ENCODE measurements at places on chromosomes 7 and 10.
A peak's percentile ranks its signal among the peaks of the same experiment; 100 is the strongest.

DNA sequence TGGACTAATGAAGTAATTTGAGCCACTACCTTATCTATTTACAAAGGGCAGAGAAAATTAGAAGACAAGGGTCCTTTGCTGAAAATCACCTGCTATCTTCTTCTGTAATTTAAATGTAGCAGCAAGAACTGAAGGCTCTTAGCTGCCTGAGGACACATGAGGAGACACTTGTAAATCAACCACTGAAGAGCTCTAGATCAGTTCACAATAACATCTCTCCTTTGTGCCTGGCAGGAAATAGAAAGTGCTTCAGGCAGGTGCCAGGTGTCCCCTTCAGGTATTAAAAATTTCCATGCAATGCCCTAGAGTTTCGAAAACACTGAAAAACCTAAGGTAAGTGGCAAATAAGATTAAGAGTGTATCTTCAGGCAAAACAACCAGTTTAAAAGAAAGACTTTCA, 474.6 kb downstream of the GRM8 start:
- DNase-seq = no peak

- no peak for DNase-seq
Observed at GRCh38 chr10:125662584-125662983, 20.4 kb downstream of the TEX36 start.

DNA sequence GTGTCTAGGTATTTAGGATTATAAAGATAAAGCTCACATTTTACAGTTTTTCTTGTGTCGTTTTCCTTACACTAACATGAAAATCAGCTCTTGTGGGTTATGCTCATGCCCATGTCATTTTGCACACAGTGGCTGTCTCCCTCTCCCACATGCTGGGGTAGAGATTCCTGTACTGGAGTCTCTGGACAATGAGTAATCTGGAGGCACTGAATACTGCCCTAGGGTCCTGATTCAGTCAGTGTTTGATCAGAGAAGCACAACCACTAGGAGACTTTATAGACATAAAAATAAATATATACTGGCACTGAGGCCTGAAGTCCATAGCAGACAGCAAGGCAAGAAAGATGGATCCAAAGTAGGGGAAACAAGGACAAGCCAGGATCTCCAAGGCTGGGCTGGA, 1008.8 kb downstream of the KCNMA1 start:
- DNase-seq = no peak

GRCh38 chr7:76142861-76143260, 58.8 kb upstream of the SRRM3 start:
- DNase-seq = no peak

GRCh38 chr7:46830-47140, 145.6 kb upstream of the FAM20C start:
- DNase-seq = no peak

DNA sequence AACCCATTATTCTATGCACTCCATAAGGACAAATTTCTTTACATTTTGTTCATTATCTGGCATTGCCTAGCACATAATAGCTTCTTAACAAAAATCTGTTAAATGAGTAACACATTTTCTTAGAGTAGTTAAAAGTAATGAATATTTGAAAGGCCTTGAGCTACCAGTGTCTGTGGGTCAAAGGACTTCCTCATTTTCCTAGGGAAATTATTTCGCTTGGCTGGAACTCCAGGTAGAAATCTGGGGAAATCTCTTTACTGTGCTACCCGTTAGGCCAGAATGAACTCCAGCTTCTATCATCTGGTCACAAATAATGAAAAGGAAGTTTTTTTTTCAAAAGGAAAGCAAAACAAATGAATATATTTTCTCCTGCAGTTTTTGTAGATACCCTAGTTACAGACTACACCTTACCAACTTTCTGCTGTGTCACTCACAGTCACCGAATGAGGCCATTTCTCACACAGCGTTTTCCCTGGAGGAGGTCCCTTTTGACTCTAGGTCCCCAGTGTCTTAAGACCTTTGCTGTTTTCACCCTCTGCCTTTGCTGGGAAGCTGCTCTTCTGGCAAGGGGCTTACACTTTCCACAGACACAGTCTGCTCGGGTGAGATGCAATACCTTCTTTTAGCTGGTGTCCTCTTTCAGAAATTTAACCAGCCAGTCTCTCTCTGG, 1.6 kb downstream of the SAMD9L start:
- no peak for DNase-seq

DNA sequence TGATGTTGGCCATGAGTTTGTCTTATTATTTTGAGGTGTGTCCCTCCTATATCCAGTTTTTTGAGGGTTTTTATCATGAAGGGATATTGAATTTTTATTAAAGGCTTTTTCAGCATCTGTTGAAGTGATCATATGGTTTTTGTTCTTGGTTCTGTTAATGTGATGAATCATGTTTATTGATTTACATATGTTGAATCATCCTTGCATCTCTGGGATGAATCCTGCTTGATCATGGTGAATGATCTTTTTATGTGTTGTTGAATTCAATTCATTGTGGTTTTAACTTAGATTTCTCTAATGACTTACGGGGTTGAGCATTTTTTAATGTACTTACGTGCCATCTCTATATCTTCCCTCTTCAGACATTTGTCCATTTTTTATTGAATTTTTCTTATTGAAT, 22.9 kb downstream of the DLD start:
- no peak for DNase-seq

GRCh38 chr10:89829887-89830269, 128.5 kb downstream of the KIF20B start:
- no peak for DNase-seq

GRCh38 chr7:132404261-132404660, 172.0 kb downstream of the PLXNA4 start:
- no peak for DNase-seq

GRCh38 chr7:151704299-151704959, 172.5 kb downstream of the PRKAG2 start:
- no peak for DNase-seq

- no peak for DNase-seq
Observed at GRCh38 chr7:30968294-30968693, 4.5 kb downstream of the GHRHR start.

- no peak for DNase-seq
Observed at GRCh38 chr10:103254538-103255325, 9.0 kb downstream of the RPEL1 start.

DNA sequence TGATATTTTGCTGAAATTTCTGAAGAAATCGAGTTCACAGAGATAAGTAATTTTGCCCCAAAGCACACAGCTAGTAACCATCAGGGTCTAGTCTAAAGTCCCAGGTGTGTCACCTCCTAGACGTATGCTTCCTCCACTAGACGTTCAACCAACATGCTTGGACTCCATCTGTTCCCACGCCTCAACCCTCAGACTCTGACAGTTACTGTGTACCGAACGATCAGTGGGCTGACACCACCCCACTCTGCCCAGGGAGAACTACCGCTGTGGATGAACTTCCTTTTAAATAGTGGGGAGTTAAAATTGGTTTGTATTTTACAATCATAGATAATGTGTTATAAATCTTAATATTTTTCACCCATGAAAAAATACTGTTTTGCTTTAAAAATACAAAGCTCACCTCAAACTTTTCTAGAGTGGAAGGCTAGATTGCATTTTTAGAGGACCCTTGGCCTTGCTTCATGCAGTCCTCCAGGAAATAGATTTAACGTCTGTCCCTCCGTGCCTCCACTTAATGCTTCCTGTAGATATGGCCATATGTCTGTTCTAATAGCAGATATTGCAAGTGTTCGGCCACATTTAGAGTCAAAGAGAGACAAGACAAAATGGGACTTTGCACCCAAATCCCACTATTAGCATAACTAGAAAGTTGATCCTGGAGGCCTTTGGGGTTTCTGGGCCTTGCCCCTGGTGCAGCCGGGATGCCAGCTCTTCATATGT, 91.4 kb upstream of the ZPBP start:
- DNase-seq = no peak

DNA sequence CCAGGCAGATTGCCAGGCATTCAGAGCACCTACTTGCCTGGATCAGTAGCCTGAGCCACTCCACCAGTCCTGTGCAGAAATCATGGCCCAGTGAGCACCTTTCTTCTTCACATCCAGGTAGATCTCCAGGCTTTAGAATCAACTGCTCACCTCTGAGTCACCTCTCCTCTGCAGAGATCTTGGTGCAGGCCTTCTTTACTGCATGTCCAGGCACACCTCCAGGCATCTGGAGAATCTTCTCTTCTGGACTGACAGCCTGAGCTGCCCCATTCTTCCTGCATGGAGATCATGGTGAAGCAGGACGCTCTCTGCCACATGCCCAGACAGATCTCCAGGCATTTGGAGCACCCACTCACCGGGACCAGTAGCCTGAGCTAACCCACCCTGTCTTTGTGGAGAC, 894.5 kb upstream of the MBL2 start:
- DNase-seq = no peak

- DNase-seq = no peak
Observed at GRCh38 chr10:73881221-73881919, 7.0 kb upstream of the CAMK2G start.

- DNase-seq = no peak
Observed at GRCh38 chr7:66206934-66207240, 1.8 kb downstream of the TPST1 start.

DNA sequence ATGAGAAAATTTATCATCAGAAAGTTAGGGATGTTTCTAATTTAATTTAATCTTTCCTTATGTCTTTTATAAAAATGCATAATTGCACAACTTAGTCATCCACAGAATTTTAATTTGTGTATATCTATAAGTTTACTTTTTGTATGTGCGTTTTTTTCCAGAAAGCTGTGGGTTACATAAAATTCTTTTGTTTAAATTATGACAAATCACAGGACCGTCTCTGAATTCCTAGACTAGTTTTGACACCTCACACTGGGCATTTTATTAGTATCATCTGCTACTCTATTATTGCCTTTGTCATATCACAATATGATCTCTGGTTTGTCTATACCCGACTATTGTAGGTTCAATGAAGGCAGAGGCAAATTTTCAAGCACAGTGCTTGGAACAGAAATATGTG, 482.4 kb upstream of the SEMA3D start:
- DNase-seq = no peak

- no peak for DNase-seq
Observed at GRCh38 chr7:100358027-100358856, at the start of gene PILRB. TSS of gene PILRB (plus strand) at chr7:100358117. CDS start at chr7:100358303, 186 bp downstream.

DNA sequence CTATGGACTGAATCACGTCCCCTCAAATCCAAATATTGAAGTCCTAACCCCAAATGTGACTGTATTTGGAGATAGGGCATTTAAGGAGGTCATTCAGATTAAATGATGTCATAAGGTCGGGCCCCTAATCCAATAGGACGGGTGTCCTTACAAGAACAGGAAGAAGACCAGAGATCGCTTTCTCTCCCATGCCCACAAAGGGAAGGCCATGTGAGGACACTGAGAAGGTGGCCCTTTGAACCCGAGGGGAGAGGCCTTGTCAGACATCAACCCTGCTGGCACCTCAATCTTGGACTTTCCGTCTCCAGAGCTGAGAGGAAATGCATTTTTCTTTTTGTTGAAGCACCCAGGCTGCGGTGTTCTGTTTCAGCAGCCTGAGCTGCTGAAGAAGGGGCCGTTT, 72.3 kb upstream of the KLF6 start:
- peak; percentile 67 for DNase-seq

GRCh38 chr10:3811291-3811870, 26.4 kb upstream of the KLF6 start:
- no peak for DNase-seq

DNA sequence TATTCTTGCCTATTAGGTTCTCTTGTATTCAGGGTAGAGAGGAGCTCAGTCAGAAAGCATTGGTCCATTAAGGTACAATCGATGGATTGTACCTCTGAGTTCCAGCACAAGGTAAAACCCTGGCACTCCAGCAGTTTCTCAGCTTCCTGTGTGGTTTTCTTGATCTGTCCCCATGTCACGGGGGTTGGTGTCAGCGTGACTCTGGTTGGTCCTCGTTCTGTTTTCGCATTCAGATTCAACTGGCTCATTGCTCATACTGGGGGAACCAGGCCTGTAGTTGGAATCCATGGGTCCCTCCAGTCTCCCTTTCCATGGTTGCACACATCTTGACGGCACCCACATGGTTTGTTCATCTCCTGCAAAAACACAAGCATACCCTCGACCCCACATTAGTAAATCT, 32.7 kb upstream of the RASGEF1A start:
- DNase-seq = no peak

GRCh38 chr10:59896191-59896590, 10.2 kb downstream of the CCDC6 start:
- DNase-seq = no peak

GRCh38 chr7:151174246-151175046, 7.0 kb upstream of the GBX1 start:
- DNase-seq = no peak

GRCh38 chr10:34627741-34628140, 187.4 kb downstream of the PARD3 start:
- DNase-seq = no peak

- no peak for DNase-seq
Observed at GRCh38 chr10:124886195-124886594, 55.7 kb upstream of the ZRANB1 start.

DNA sequence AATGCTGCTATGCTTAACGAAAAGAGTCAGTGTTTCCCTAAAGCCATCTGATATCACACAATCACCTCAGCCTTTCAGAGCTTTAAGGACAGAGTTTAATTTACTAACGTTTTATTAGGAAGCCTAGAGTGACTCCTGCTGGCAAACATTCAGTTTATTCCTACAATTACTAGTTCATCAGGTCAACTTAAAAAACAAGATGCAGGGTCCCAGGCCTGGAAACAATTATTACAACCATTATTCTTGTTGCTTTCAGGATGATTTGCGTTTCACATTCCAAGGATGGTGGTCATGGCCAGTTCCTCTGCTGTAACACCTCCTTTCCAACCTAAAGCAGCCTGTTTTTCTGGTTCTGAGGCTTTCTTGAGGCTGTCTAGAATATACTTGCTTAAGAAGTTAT, 1.5 kb upstream of the FAM53B start:
- no peak for DNase-seq

DNA sequence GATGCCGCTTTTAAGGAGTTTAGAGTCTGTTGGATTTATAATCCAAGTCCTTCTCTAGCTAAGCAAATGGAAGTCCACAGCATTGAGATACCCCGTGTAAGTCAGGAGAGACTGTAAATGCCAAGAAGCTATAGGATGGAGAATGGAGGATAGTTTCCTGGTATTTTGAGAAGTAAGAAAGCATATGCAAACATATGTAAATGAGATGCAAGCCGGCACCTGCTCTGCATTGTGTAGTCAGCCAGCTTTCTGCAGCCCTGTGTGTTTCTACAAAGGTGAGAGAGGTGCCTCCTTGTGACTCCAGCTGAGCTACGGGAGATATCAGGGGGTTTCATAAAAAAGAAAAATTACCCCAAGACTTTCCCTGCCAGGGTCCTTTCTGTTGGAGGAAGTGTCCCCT, 176.3 kb downstream of the RPS24 start:
- no peak for DNase-seq

- DNase-seq = no peak
Observed at GRCh38 chr7:90532231-90532929, 62.9 kb downstream of the PTTG1IP2 start.

GRCh38 chr7:28328822-28329660, 83.3 kb upstream of the CREB5 start:
- DNase-seq = no peak

- DNase-seq = no peak
Observed at GRCh38 chr10:13685885-13686284, 99.1 kb downstream of the PRPF18 start.

- no peak for DNase-seq
Observed at GRCh38 chr10:70830164-70830563, 14.4 kb downstream of the SGPL1 start.
